T47D (cell line): ENCODE measurements at places on chromosomes 12 and 14.

DNA sequence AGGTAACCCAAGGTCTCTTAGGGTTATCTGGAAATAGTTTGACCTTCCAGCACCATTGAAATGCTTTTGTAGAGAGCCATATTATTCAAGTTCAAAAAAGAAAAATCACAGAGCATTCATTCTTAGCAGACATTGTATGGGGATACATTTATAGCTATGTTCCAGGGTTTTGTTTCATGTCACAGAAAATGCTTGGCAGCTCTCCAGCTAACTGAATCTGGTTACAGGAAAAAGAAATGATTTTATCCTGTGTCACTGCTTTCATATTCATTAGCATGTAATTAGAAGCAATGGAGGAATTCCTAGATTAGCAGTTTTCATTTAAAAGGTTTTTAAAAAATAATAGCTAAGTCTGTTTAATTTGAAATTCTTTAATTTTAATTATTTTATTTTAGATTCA is 78.9 kb downstream of the SNAPC1 start:
- DNase-seq: no peak

DNA sequence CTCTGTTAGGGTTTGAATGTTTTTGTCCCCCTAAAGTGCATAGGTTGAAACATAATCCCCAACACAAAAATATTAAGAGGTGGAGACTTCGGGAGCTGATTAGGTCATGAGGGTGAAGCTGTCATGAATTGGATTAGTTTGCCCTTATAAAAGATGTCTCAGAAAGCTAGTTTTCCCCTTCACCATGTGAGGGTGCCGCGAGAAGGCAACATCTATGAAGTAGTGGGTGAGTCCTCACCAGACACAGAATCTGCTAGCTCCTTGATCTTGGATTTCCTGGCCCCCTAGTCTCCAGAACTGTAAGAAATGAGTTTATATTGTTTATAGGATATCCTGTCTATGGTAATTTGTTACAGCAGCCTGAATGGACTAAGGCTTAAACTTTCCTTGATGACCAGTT is 301.5 kb upstream of the ATP2B1 start:
- no peak for DNase-seq

DNA sequence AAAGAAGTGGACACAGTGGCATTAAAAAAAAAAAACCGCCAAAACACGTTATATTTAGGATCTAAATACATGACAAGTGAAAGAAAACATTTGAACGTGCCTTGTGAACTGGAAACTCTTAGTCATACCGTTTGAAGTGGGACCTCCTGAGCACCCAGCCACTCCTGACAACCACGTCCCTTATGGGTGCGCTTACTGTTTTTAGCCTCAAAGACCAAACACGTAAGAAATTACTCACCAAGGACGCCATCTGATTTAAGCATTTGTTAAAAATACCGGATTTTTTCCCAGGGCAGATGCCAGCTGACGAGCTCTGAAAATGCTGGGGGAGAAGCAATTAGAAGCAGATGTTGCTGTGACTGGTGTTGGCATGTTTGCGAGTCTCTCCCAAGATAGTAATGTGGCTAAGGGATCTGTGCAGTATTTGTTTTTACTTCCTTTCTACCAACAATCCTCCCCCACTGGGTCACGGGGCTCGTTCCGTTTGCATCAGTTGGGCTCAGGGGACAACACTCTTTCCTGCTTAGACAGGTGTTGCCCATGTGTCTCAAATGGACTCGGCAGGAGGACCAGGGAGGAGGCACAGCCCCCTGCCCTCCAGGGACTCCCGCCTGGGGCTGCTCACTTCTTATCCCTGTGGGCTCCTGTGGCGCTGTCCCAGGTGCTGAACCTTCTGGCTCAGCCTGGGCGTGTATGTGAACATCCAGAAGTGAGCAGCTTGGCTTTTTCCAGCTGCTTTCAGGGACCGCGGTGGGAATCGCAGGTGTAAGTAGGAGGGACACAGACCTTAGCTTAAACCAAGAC is 101.0 kb downstream of the BEGAIN start:
- peak; percentile 81 for DNase-seq

GRCh38 chr14:98470663-98471062 is 801.3 kb downstream of the BCL11B start:
- DNase-seq: no peak

DNA sequence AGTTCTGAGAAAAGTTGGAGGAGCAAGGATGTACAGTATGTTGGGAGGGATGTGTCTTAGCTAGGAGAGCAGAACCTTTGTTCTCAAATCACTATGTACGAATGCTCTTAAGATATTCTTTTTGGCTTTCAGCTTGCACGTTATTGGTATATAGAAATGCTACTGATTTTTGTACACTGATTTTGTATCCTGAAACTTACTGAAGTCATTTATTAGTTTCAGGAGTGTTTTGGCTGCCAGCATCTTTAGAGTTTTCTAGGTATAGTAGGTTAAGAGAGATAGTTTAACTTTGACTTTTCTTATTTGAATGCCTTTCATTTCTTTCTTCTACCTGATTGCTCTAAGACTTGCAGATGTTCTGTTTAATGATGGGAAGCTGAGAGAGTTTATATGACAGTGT is 442.8 kb upstream of the FBXO33 start:
- DNase-seq: no peak

DNA sequence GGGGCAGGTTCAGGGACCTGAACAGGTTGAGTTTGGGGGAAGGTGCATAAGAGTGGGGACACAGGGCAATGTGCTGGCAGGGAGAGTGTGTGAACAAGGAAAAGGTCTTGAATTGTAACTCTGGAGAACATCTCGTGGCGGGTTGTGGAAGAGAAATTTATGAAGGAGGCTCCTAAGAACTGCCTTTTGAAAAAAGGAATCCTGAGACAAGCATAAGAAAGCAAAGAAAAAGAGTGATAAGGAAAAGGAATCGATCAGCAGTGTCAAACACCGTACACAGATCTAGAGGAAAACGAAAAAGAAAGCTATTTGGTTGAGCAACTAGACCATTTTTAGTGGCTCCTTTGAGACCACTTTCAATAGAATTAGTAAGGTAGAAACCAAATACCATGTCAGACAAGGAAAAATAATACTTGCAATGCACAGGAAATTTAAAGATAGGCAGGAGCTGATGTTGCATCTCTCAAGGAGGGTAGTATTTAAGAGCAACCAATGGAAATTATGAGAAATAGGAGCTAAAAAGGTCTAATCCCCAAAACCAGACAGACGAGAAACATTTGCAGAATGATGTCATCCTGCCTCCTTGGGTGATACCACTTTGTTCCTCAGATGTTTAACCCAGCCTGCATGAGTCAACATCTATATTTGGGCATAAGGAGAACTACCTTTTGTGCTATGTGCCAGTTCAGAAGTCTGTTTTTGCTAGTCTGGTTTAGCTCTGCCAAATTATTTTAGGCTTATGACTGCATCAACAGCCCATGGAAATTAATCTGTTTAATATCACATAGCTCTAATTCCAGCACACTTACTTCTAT is 64.5 kb upstream of the STK38L start:
- DNase-seq: peak; percentile 45

GRCh38 chr14:99118946-99119345 is 153.1 kb downstream of the BCL11B start:
- no peak for DNase-seq

DNA sequence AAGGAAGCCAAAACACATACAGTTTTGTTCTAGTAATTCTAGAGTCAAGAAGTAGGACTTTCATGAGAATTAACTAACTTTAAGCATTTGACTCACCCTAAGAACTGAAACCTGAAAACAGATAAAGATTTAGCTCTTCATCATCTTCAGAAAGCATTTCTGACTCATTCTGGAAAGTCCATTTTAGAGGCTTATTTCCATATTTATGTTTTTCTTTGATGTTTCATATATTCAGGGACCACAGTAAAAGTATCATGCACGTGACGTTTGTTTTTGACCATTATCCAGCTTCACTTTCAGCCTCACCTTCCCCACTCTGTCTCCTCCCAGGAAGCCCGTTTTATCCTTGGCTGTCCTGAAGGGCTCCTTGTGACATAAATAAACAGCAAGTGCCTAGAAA is 79.2 kb downstream of the MDGA2 start:
- no peak for DNase-seq

- no peak for DNase-seq
Observed at GRCh38 chr14:81535396-81536164, 1.9 kb upstream of the SEL1L start.

DNA sequence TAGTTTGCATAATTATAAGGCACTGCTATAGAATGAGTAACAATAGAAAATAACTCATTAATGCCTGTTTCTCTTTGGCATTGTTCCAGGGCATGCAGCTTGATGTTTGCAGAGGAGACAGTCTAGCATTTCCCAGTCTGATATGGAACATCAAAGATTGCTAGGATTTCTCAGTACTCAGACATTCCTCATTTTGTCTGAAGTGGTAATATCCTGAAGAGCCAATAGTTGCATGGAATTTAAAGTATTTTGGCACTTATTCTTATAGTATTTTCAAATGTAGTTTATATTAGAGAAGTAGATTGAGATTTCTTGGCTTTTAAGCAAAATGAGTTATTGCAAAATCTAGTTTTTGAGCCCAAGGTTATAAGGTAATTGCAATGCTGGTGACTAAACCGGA is 337.3 kb upstream of the E2F7 start:
- DNase-seq: no peak

DNA sequence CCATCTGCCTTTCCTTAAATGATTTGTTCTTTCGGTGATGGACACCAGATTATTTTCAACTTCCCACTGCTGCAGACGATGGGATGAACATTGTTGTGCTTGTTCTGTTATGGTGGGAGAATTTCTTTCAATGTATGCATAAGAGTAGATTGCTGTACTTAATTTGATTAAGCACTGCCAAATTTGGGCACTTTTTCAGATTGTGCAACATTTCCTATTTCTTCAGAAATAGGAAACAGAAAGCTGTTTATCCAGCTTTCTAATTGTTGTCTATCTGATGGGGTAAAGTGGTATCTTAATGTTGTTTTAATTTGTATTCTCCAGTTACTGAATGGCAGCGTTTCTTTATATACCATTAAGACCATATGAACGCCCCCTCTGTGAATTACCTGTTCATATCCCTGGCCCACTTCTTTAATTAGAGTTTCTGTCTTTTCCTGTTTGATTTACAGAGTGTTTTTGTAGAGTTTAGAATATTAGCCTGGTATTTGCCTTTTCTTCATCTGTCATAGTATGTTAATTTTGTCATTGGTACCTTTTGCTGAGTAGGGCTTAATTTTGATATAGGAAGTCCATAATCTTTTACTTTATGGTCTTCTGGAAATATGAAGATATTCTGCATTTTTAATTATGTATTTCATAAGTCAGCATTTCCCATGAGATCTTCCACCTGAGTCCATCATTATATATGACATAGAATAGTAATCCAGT is 59.6 kb downstream of the DIP2B start:
- no peak for DNase-seq

- no peak for DNase-seq
Observed at GRCh38 chr12:26297396-26298070, 102.2 kb downstream of the SSPN start.

- DNase-seq: no peak
Observed at GRCh38 chr12:89568484-89568883, 42.6 kb upstream of the POC1B start.

DNA sequence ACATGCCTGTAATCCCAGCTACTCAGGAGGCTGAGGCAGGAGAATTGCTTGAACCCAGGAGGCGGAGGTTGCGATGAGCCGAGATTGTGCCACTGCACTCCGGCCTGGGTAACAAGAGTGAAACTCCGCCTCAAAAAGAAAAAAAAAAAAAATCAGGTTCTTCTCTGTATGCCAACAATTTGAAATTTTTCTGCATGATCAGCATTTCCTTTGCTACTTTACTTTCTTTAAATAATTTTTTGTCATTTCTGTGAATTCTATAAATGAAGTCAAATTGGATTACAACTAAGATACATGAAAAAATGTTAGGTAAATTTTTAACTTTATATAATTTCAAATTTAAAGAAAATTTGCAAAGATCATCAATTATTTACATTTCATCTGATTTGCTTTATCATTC is 87.8 kb downstream of the NUMB start:
- DNase-seq: no peak

GRCh38 chr12:79566452-79567174 is 124.2 kb downstream of the PAWR start:
- peak; percentile 80 for DNase-seq

GRCh38 chr12:93571925-93572711 is at the start of gene SOCS2:
Gene SOCS2 (plus strand): TSS chr12:93572675. CDS start chr12:93572898, 223 bp downstream.
- DNase-seq: no peak

DNA sequence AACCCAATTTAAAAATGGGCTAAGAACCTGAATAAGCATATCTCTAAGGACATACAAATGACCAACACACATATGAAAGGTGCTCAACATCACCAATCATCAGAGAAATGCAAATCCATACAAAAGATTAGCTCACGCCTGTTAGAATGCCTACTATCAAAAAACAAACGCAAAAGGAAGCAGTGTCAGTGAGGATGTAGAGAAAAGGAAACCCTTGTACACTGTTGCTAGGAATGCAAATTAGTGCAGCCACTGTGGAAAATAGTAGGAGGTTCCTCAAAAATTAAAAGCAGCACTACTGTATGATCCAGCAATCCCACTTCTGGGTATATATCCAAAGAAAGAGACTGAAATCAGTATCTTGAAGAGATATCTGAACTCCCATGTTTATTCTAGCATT is 133.0 kb downstream of the CPNE8 start:
- DNase-seq: no peak

GRCh38 chr12:63857771-63858670 is 13.5 kb downstream of the SRGAP1 start:
- DNase-seq: no peak

DNA sequence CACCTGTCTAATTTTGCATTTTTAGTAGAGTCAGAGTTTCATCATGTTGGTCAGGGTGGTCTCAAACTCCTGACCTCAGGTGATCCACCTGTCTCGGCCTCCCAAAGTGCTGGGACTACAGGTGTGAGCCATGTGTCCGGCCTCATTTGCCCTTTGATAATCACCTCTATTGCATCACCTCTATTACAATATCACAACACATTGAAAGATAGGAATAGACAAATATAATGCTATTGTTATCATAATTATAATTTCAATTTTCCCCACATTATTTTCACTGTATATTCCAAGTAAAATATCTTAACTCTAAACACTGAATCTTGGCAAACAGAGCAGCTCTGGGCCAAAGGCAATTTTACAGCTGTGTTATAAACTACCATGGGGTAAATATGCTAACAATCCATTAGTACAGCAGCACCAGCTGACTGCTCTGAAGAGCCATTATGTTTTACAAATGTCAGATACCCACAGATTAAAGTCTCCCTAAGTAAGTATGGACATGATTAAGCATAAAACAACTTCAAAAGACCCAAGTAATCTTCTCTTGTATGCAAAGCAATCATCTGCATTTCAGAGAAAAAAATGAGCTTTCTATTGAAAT is 173.2 kb downstream of the MED13L start:
- no peak for DNase-seq

GRCh38 chr12:3885277-3886094 is 12.3 kb upstream of the PARP11 start:
- peak; percentile 15 for DNase-seq

DNA sequence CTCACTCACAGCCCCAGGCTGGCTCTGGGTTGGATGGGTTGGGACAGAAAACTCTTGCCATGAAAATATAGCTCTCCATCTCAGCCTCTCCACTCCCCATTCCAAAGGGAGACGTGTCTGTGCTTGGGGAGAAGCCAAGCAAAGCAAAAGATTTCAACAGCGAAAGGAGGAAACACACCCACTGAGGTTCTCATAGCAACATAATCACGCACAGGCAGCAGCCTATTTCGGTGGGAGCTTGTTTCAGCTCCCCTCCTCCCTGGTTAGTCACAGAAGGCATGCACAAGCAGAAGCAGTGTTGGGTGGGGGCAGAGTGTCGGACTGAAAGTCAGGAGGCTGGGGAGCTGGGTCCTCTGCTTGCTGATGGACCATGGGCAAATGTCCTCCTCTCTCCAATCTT is 1.9 kb upstream of the PRMT8 start:
- DNase-seq: no peak

GRCh38 chr14:28756884-28757570 is 9.6 kb upstream of the FOXG1 start:
- peak; percentile 58 for DNase-seq
